ENCODE measurements at places on chromosomes 16 and 17.

GRCh38 chr16:59605706-59606105, 871.6 kb upstream of the GOT2 start:
- DNase-seq: no peak

GRCh38 chr16:54636221-54636793, 294.4 kb upstream of the IRX5 start:
- no peak for DNase-seq

GRCh38 chr17:69508814-69509213, 94.3 kb downstream of the MAP2K6 start:
- DNase-seq: no peak

GRCh38 chr16:17510567-17510966, 39.8 kb upstream of the XYLT1 start:
- DNase-seq: no peak

DNA sequence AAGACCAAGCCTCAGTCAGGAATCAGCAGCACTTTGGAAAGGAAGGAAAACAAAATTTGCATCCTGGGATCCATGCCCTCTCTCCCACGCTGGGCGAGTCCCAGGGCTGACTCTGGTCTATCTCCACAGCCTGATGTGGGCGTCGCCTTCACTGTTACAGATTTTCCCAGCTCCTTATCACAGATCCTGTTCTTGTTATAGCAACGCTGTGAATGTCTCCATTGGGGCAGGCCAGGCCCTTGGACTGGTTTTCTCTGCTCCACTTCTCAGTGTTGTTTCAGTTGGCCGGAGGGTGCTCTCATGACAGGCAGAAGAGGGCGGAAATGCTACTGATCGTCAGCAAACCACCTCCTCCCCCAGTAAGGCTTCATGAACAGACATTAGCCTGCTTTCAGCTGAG, 127.9 kb upstream of the CDH11 start:
- no peak for DNase-seq

DNA sequence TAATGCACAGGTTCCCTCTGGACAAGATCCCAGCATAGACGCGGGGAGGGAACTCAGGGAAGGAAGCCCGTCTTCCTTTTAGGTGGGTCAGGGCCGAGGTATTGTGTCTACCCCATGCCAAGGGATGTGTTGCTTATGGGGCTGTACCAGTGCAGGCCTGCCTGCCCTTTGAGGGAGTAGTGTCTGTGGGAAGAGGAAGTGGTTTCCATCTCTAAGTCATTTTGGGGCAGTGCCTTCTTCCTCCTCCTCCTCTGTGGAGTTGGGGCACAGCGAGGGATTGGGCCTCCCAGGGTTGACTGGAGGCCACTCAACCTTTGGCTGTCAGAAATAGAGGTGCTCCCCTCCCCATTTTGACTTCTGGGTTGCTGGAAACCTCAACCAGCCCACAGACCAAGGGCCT, 26.5 kb downstream of the GJD3 start:
- no peak for DNase-seq

- peak; percentile 68 for DNase-seq
Observed at GRCh38 chr16:78742501-78743283, 643.2 kb downstream of the WWOX start.

DNA sequence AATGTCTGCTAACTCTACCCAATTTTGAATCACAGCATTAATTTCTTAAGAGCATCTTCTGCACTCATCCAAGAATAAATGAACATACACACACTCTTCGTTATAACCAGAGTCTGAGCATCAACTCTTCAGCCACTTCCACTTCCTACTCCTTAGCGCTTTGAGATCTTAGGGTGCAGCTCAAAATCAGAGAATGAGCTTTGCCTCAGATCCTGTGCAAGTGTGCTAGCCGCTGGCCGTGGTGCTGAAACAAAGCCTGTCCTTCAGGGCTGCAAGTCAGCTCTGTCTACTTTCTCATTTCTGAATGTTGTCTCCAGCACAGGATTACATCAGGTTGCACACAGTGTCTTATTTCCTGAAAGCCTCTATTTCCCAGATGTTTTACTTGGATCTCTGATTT, 165.4 kb downstream of the AIPL1 start:
- DNase-seq: no peak

DNA sequence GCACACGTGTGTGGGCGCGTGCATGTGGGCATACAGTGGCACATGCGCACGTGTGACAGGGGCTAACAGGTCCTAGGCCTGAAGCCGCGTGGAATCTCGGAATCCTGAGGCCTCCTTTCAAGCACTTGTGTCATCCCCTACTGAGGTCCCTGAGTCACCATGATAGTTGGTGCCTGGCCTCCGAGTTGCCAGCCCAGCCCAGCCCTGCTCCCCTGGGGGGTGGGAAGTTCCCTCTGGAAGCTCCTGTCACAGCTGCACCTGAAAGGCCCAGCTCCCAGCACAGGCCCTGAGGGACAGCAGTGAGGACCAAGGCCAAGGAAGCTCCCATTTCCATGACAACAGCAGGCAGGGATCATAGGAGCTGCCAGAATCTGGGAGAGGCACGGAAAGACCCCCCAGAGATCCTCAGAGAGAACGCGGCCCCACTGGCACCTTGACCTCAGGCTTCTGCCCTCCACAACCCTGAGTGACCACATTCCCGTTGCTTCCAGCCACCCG, 35.4 kb upstream of the ENPP7 start:
- no peak for DNase-seq

GRCh38 chr17:41885733-41886132, 20.5 kb upstream of the KLHL11 start:
- DNase-seq: no peak

DNA sequence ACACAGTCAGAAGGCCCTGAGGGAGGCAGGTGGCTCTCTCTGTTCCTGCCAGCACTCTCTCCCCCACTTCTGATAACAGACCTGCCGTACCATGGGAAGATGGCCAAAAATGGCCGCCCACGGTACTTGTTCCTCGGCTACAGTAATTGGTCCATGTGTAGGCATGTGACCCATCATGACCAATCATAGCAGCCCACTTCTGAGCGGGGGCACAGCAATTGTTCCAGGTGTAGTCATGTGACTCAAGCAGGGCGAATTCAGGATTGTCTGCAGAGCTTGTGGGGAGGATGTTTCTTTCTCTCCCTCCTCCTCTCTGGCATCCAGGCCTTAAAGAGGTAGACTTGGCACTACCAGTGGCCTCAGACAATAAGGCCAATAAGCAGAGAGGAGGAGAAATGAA, 250.4 kb downstream of the MRTFB start:
- DNase-seq: no peak

Measured in stimulated activated CD8-positive, alpha-beta memory T cell treated with anti-CD3 and anti-CD28 coated beads, Interleukin-7, amount 100 ng/mL, for 4 hours (primary cell).